Omental fat pad (tissue), 4 donors: ENCODE measurements at places on chromosomes 16 and 17. TPM values are rescaled to one million over a fixed set of nuclear protein-coding genes. Genes with fewer than 3 reads are reported as not detected.

- DNase-seq, result no peak
Measured at GRCh38 chr16:29804455-29805231, 1.7 kb upstream of the MAZ start.

The WNK4 gene
- total RNA-seq, result 2.2 TPM

DNA sequence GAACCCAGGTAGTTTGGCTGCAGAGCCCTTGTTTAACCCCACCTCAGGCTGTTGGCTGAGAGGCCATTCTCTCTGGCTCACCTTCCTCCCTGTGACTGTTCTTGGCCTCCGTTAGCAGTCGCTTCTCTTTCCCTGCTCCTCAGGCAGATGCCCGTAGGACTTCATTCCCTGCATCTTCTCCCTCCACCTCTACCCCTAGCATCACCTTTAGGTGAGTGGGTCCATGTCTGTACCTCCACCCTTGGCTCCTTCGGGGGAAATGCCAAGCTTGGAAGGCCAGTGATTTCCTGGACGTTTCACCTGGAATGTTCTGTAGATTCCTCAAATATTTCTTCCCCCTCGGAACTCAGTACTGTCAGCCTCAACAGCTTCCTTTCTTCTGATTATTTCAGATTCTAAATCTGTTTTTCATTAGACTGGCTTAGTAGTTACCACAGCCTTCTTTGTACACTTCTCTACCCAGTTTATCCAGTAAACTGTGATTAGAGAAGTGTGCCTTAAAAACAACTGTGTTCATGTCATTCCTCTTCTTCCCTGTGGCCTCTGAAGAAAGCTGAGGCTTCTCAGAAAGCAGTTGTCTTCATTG lies 227.9 kb downstream of the MSI2 start:
- no peak for DNase-seq

- DNase-seq, result no peak
Measured at GRCh38 chr17:69096541-69096940, 35.8 kb upstream of the ABCA9 start.

DNA sequence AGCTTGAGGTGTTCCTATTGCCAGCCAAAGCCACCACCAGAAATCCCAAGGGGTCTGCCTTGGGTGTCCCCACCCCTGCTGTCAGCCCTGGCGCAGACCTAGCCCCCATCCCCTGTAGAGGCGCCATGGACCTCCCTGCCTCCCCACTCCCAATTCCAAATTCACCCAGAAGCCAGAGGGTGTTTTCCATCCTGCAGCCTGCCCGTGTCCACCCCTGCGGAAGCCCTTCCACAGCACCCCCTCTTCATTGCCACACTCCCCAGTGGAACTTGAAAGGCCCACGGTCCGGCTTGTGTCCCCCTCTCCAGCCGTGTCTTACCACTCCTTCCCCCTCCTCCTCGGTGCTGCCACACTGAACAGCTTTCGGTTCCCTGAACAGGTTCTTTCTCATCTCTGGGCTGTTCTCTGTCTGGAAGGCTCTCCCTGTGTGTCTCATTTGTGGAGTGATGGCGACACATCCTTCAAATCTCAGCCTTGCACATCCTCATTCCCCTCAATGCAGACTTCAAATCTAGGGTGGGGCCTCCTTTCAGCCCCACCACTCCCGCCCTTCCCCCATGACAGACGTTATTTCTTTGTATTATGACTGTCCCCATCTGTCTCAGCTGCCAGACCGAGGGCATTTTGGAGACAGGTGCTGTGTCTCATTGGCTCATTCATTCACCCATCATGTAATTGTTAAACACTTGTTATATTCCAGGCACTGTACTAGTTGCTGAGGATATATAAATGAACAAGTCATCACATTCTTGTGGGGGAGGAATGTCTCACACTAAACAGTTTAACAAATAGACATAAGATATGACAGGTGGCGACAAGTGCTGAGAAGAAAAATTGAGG lies 36.3 kb downstream of the ADGRG5 start:
- peak; percentile 15 for DNase-seq

DNA sequence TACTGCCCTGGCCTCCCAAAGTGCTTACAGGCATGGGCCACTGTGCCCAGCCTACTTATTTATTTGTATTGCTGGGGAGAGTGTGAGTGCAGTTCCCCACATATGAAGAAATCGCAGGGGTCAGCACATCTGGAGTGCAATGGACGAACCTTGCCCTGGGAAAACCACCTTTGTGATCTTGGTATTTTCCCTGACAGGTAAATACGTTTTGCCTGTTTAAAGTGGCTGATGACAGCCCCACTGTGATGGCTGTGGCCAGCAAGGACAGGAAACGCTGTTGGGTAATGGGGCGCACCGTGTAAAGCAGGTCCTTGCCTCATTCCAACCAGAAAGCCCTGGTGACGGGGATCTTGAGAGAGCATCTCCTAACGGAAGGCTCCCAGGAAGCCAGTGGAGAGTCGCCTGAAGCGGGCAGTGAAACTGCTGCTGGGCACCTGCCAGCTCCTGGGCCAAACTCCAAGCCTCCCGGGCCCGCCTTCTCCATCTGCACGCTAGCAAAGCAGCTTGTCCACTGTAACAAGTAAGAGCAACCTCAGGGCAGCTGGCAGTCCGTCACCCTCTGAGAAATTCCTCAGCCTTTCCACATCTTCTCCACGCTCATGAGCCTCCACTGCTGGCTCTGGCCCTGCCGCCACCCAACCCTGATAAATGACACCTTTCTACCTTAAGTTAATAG lies 17.5 kb downstream of the EMC8 start:
- no peak for DNase-seq

The NPIPA2 gene
- not detected for total RNA-seq
